ENCODE measurements at places on chromosomes 7 and 10. TPM values are rescaled to one million over a fixed set of nuclear protein-coding genes. Genes with fewer than 3 reads are reported as not detected.

Gene AZGP1
- 0.30 TPM for total RNA-seq

Gene CPEB3
- total RNA-seq, result 0.68 TPM

Gene FAM131B
- total RNA-seq, result 0.98 TPM

Gene NODAL
- total RNA-seq, result not detected

Gene ZNF117
- total RNA-seq, result 1.9 TPM
